ENCODE measurements at places on chromosomes 6 and 20. TPM values are rescaled to one million over a fixed set of nuclear protein-coding genes. Genes with fewer than 3 reads are reported as not detected.
A peak's percentile ranks its signal among the peaks of the same experiment; 100 is the strongest.

DNA sequence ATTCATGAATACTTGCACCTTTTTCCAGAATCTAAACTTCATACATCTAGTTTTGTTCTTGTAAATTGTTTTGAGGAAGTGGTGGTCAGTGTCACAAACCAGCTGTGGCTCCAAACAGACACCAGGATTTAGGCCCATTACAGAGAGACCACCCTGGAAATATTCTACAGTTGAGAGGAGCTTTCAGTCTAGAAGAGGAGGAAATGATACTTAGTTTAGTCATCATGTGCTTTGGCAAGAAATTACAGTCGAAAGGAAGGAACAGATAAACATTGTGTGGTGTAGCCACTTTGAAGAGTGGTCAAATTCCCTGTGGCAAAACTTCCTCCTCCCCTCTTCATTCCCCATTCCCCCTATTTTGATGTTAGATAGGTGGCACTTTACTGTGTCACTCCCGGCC lies 15.7 kb downstream of the DCBLD1 start:
- DNase-seq, result peak; percentile 71

DNA sequence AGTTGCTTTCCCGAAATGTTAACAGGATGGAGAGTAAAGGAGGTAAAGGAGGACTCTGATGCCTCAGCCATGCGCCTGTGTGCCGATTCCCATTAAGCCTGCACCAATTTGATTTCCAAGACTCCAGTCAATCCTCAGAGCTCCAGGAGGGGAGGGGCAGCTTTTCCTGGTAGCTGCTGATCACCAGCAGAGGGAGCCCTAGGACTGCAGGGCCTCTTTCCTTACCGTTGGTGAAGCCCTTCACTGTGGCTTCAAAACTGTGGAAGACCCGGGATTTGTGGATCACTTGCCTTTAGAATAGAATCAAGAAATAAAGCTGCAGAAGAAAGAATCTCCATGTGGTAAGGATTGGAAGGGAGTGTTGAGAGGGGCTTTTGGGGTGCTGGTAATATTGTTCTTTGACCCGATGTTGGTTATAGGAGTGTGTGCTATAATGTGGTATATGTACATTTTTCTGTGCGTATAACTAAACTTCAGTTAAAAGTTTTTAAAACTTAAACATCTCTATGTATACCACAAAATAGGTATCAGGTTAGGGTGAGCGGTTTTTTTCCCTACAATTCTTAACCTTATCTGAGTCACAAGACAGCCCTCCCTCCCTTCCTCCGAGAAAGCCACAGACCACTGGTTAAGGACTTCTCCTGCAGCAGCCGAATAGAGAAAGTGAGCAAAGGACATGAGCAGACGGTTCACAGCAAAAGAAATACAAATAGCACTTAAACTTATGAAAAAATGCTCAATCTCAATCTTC lies 6.9 kb upstream of the OSER1 start:
- DNase-seq, result peak; percentile 60

GRCh38 chr6:75296811-75297779 lies 12.5 kb upstream of the TMEM30A start:
- peak; percentile 53 for DNase-seq

LY6G6F gene
- total RNA-seq, result not detected

Data from H4 (cell line).